CD4-positive, alpha-beta T cell (primary cell): ENCODE measurements at places on chromosomes 12 and 14.

- DNase-seq: no peak
Measured at GRCh38 chr12:83432176-83432719, 745.5 kb downstream of the TMTC2 start.

- DNase-seq: no peak
Measured at GRCh38 chr12:132131952-132132351, 12.2 kb downstream of the DDX51 start.

GRCh38 chr14:23544511-23545447, 6.8 kb downstream of the ZFHX2 start:
- no peak for DNase-seq

GRCh38 chr12:11158885-11159444, 12.0 kb upstream of the SMIM10L1 start:
- no peak for DNase-seq

DNA sequence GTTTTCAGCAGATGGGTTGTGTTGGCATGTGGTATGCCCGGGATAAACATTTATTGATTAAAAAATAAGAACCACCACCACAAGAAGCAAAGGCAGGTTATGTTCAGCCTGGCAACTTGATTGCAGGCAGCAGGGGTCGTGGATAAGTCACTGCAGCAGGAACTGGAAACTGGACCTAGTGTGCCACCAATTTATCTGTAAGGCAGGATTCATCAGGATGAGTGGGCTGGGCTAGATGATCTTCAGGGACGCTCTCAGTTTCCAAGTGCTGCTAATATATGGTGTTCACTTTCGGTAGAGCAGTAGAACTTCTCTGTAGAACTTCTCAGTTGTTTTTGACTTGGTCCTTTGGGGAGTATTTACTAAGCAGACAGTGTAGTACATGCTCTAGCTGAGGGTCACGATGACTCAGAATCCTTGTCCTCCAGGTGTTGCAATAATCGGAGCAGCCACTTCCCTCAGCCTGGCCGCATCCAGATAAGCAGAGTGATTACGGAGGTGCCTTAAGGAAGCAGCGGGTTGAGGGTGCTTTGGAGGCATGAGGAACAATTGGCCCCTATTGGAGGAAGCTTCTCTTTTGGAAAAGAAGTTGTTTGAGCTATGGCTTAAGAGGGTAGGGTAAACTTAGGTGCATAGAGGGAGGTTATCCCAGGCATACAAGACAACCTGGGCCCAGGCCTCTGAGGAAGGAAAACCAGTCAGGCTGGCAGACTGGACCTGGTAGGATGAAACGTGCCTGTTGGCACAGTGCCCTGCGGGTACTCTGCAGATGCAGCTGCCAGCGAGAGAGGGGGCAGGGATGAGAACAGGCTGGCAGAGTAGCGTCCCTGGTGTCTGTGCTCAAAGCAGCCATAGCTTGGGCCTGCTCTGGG, 104.0 kb downstream of the GPR135 start:
- no peak for DNase-seq

GRCh38 chr12:12964255-12964654, 12.3 kb upstream of the GPRC5D start:
- no peak for DNase-seq

- DNase-seq: no peak
Measured at GRCh38 chr14:56422703-56423213, 156.8 kb upstream of the TMEM260 start.

GRCh38 chr14:51462706-51463105, 189.0 kb upstream of the FRMD6 start:
- no peak for DNase-seq

GRCh38 chr12:4112290-4112689, 161.3 kb upstream of the CCND2 start:
- no peak for DNase-seq
